Left renal cortex interstitium (tissue), 4 donors: ENCODE measurements at places on chromosomes 7 and 10.

GRCh38 chr7:157585113-157585861 is 248.5 kb downstream of the DNAJB6 start:
- no peak for DNase-seq

DNA sequence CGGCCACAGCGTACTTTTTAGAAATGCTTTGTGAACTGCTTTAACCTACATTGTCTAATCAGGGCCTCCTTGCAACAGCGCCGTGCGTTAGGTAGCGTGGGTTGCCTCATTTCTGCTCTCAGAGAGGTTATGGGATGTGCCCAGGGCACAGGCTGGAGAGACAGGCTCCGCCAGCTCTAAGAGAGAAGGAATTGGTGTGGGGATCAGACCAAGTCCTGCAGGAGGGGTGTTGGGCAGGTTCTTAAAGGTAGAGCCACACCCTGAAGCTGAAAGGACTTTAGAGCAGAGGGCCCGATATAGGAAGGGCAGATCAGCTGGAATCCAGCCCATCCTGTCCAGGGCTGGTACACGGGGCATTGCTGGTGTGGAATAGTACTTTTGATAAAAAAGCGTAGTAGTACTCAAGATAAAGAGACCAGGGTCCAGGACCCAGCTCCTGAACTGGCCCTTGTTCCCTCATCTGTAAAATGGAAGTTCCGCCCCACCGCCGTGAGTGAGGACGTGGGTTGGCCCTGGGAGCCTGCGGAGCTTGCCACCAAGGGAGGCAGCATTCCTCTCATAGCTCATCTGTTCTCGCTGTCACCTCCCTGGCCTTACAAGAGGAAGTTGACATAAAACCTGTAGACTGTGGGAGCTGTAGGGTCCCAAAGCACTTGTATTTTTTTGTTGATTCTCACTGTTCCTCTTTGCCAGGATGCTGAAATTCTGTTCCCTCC is 37.2 kb downstream of the TMEM120A start:
- DNase-seq: no peak

DNA sequence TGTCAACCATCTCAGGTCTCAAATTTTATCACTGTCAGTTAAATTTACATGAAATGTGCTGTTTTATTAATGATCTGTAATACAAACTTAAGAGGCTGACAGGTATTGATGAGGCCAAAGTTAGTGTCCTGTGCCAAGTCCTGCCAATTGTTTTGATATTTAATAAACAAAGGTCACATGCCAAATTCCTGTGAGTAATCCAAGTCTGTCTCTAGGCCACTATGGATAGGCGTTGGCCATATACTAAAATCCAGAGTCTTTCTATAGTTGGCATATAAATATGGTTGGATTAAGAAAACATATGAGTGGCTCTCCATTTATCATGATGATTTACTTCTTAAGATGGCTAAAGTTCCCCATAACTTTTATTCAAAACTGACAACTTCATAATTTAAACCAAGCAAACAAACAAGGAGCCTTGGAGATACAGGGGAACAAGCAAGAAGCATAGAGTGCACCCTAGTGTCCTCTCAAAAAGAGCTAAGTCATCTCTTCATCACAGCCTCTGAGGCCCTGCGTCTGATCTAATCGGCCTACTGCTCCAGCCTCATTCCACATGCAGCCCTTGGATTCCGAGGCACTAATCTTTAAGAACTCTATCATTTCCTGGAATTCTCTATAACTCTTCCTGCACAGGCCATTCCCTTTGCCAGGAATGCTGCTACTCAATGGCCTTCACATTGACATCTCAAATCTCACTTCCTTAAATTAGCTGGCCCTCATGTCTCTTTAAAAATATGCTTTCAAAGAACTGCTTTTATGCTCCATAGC is 32.7 kb upstream of the NRCAM start:
- DNase-seq: no peak

GRCh38 chr7:47588704-47589225 is 6.9 kb upstream of the TNS3 start:
- DNase-seq: no peak

DNA sequence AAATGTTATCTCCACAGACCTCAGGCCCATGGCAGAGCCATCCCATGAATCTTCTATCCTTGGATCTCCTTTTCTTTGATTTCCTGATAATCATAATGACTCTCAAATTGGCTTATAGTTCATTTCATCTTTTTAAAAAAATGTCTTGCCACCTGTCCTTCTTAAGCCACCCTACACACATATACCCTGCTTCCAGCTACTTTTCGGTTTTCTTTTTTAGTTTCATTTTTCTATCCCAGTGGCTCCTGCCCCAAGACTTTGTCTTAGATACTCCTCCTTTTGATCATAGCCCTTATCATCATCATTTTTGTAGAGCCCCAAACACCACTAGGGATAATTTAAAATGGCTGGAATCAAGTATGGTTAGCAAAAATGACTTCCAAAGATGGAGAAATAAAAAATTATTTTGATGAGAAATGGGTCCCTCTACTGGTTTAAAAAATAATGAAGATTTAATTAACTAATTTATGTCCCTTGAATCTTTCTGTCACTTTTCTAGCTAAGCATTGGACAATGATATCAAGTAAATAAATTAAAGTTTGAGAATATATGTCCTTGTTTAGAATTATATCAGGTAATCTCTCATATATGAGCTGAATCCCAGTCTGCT is 277.3 kb upstream of the SEMA3D start:
- no peak for DNase-seq

GRCh38 chr7:157688533-157689268 is 351.9 kb downstream of the DNAJB6 start:
- no peak for DNase-seq
